ENCODE measurements at places on chromosomes 4 and X.

DNA sequence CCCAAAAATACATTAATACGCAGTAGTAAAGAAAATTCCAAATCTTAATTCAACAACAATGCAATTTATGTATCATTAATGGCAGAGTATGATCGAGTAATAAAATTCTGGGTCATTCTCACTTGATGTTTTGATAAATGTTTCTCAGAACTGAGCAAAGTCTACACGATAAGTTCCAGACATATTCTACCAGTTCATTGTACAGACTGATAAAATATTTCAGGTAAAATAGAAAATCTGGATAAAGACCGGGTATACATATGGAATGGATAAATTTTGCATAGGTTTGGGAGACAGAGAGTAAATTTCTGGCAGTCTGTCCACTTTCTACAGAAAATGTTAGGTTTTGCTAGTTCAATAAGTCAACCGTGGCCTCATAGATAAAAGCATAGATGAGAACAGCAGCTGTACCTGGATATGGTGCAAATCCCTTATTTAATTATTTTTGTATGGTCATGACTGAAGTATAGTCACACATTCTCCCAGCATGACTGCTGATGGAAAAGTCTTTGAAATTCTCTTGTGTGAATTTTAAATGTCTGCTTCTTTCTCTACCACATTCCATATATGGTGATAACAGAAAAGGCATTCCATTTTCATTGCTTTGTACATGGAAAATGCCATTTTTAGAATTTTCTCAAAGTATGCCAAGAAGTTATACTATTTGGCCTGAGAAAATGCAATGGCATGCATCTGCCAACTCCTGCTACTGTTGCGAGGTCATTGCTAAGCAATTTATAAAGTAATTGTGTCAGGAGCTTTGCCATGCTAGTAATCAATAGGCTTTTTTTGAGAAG is 301.9 kb upstream of the ARSJ start:
- no peak for DNase-seq

DNA sequence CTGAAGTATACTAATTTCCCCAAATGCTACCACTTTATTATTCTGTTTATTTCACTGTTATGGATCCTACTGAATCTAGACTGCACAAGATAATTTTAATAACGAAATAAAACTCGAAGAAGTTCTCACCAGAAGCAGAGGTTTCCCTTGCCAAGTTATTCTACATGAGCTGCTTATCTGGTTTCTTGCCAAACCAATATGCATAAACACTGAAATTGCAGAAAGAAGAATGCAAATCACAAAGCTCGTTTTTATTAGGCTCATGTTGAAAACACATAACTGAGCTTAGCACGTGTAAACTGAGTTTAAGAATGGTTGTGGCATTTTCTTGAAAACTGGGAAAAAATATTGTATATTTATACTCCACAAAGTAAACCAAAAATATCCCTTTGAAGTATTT is 35.9 kb downstream of the GRID2 start:
- DNase-seq, result no peak

- DNase-seq, result no peak
Observed at GRCh38 chr4:7941111-7941964, 1.7 kb upstream of the AFAP1 start.

GRCh38 chr4:182074810-182075209 is 168.4 kb upstream of the TENM3 start:
- no peak for DNase-seq

- no peak for DNase-seq
Observed at GRCh38 chr4:186900984-186901383, 177.3 kb upstream of the FAT1 start.

DNA sequence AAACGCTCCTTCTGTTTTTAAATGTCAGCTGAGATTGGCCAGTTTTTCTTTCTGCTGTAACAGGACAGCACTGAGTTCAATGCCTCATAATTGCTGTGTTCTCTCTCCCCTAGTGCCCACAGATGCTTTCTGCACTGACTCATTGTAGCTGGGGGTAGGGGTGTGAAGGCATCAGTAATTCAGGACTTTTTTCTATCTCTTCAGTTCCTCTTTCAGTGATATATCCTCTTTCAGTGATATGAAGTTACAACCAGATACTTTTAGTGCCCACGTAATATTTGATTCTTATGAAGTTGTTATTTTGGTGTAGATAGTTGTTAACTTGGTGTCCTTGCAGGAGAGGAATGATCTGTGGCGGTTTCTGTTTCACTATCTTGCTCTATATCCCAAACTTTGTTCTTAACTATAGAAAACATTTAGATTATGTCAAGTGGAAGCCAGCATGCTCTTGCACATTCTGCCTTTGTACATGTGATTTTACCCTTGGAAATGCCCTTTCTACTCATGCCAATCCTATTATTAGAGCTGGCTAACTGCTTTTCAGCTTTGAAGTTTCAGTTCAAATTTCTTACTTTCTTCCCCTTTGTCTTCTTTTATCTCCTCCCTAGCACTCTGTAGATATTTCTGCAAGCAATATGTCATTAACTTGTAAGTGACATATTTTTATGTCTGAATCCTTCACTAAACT is 1258.4 kb downstream of the FAM133A start:
- no peak for DNase-seq

DNA sequence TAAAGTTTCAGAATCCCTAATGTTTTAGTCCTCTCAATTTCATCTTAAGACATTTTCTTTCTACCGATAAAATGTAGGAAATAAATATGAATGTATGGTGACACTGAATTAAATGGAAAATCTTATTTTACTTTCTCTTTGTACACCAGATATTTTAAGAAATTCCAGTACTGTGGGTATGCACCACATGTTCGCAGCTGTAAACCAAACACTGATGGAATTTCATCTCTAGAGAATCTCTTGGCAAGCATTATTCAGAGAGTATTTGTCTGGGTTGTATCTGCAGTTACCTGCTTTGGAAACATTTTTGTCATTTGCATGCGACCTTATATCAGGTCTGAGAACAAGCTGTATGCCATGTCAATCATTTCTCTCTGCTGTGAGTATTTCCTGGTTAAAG is 26.9 kb downstream of the C4orf46 start:
- no peak for DNase-seq

DNA sequence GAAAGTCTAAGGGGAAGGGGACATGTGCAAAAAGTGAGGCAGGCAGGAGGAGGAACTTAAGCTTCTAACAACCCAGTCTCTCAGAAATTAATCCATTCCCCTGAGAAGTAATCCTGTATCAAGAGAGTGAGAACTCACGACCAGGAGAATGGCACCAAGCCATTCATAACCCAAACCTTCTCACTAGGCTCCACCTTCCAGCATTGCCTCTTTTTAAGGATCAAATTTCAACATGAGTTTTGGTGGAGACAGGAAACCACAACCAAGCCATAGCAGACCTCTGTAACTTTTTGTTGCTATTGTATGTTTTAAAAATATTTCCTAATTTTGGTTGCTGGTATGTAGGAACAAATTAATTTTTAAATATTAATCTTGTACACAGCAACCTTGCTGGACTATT is 32.8 kb downstream of the PASD1 start:
- no peak for DNase-seq

DNA sequence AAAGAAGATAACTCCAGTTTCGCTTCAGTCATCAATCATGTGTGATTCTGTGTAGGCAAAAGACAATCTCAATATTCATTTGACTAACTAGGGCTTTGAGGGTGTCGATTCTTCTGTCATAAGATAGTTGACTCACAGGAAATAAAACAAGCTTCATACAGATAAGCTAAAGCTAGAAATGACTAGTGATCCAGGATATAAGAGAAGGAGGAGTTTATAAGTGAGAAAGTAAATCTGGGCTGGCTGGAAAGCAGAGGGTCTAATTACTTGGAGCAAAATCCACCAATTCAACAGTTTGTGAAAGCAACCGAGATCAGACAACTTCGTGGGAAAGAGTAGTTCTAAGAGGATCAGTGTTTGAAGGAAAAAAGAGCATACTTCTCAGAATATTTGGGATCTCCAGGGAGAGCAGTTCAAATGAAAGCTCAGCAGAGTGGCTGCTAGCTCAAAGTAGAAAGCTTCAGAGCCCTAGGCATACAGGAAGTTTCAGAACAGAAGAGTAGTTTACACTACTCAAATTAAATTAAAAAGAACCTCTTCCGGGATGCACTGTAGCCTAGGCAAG is 429.3 kb downstream of the INPP4B start:
- DNase-seq, result no peak

GRCh38 chr4:142211444-142211843 is 575.1 kb downstream of the IL15 start:
- DNase-seq, result no peak

DNA sequence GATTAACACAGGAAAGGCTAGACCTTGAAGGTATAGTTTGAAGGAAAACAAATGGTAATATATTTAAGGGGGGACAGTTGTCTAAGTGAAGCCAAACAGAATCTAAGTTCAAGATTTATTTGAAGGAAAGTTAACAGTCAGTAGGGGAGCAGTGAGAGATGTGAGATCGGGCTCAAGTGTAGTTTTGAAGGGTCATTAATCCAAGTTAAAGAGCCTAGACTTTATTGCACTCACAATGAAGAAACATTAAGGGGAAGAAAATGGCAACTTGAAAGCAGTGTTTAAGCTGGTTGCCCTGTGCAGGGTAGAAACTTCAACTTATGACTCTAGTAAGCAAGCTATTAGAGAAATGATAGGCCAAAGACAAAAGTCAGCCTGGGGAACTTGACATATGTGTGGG is 1952.2 kb downstream of the PCDH7 start:
- DNase-seq, result no peak

GRCh38 chr4:142556048-142556447 is 290.1 kb downstream of the INPP4B start:
- no peak for DNase-seq

GRCh38 chr4:43325220-43325967 is 432.9 kb downstream of the GRXCR1 start:
- no peak for DNase-seq

DNA sequence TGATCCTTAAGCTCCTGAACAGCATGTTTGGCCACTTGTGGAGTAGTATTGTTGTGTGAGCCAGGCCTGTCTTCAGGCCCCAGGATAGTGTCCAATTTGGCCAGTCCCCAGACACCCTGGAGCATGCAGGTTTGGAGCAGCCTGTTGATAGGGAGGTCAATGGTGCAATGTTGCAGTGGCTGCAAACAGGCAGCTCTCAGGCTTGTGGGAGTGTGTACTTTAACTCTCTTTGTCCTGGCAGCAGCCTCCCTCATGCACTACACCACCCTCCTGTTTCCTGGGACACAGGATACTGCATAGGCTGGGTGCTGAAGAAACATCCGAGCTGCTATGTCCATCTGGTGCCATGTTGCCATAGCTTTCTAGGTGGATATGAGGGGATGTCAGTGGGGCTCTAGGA is 24.0 kb downstream of the TECRL start:
- no peak for DNase-seq

DNA sequence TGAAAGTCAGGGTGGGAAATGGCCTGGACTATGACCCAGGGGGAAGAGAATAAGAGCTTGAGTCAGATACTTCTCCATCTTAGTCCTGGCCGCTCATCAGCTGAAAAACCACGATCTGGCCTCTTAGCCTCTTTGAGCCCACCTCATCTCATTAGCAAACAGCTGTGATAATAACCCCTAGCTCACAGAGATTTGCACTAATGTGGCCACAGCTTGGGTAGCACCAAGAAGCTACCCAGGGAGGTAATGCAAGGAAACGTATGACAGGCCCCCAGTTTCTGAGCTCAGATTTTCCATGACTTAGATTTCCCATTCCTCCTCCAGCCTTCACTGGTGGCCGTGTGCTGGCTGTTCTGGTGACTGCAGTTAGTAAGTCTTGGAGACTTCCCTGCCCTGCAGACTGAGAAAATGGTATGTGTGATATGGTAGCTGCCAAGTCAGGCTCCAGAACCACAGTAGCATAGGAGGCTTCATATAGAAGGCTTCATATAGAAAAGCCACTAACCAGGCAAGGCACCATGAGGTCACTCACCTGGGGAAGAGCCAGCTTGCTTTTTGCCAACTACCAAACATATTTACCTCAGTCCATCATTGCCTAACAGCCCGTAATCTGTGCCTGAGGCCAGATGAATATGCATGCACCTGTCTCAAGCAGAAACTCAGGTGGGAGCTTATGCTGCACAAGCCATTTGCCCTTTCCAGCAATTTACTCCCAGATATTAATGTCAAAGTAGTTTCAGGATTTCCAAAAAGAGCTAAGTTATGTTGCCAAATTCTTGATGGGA is 51.4 kb upstream of the GABRE start:
- DNase-seq, result no peak

DNA sequence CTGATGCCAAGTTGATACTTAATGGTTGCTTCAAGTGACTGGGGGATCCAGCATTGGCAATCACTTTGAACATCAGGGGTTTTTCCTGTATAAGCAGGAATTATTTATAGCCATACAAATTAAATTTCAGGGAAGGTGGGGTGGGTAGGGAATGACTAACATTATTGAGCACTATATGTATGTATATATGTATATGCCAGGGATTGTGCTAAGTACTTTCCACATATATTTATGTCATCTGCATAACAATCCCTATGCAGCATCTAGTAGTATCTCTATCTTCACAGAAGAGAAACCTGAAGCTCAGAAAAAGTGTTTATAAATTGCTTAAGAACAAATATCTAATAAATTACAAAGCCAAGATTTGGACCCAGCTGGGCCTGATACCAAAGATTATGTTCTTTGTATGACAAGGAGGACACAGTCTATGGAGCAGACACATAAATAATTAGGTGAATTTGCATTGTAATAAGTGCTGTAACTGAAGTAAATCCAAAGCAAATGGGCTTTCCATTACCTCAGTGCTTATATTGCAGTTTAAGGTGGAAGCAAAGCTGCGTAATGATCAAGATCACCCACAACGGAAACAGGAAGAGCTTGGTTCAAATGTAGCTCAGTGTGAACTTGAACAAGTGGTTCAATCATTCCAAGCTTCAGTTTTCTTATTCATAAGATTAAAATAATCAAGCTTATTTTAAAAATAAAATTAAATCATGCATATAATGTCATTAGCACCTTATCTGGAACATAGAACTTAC is 18.9 kb upstream of the RASGEF1B start:
- no peak for DNase-seq

GRCh38 chr4:114423582-114423981 is 175.0 kb upstream of the UGT8 start:
- DNase-seq, result no peak

DNA sequence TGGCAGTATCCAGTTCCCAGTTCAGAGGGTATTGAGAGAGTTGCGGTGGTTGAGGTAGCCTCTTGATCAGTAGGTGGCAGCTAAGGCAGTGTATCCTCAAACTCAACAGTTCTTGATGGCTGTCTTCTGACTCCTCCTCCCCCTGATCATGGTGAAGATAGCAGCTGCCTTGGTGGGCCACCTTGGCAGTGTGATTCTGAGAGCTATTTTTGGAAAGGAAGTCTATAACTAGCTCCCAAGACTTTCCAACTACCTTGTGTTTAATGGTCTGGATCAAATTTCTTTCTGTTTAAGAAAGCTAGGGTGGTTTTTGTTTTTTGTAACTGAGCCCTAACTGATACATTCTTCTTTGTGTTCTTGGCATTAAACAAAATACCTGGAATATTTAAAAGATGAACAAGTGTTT is 10.5 kb upstream of the TBC1D19 start:
- no peak for DNase-seq

GRCh38 chrX:39899856-39900776 is 197.6 kb downstream of the BCOR start:
- DNase-seq, result peak; percentile 63

DNA sequence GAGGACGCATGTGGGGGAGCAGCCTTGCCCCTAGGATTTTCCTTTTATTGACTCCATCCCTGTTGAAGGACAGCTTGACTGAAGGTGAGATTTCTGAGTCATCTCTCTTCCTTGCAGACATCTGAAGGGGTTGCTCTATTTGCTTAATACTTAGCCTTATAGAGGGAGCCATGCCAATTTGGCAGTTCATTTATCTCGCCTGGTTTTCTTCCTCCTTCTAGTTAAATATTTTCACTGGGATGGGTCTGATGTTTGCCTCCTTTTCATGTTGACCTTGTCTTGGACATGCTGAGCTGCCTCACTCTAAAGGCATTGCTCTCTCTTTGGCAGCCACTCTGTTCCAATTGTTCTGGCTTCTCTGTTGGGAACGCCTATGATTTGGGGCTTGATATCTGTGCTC is 151.0 kb upstream of the PSAPL1 start:
- DNase-seq, result no peak
